ENCODE measurements at places on chromosomes 12 and 14.

DNA sequence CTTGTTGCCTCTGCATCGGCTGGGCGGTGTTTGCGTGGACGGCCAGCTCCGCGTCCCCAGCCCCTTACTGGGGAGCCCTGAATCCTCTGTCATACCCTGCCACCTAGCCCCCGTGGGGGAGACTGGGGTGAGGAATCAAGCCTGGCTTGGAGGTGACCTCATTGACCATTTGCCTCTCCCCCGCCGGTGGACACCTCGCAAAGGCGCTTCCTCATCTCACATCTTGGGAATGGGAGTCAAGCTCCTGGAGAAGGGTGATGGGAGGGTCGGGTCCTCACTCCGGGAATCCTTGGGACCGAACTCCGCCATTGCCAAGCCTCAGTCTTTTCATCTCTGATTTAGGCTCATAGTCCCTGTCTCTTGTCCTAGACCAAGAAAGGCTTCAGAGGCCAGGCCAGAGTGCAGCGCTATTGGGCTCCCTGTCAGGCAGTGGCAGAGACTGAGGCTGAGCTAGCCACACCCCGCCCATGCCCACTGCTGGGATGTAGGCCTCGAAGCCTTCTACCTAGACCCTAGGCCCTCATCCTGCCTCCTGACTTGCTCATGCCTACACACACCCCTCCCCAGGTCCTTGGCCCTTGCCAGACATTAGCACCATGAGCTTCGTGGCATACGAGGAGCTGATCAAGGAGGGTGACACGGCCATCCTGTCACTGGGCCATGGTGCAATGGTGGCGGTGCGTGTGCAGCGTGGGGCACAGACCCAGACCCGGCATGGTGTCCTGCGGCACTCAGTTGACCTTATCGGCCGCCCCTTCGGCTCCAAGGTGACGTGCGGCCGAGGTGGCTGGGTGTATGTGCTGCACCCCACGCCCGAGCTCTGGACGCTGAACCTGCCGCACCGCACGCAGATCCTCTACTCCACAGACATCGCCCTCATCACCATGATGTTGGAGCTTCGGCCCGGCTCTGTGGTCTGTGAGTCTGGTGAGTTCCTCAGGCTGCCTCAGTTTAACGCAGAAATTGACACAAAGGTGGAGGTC lies 678 bp downstream of the TRMT61A start:
- H3K4me1 ChIP-seq = peaks cover 13% of the 10 kb centered on the region
- peak overlapping the region; percentile 96 for H3K4me3 ChIP-seq
- H3K27ac ChIP-seq = peak overlapping the region; percentile 98
- H3K27me3 ChIP-seq = peaks cover 3% of the 10 kb centered on the region
- H3K36me3 ChIP-seq = peaks cover 3% of the 10 kb centered on the region

DNA sequence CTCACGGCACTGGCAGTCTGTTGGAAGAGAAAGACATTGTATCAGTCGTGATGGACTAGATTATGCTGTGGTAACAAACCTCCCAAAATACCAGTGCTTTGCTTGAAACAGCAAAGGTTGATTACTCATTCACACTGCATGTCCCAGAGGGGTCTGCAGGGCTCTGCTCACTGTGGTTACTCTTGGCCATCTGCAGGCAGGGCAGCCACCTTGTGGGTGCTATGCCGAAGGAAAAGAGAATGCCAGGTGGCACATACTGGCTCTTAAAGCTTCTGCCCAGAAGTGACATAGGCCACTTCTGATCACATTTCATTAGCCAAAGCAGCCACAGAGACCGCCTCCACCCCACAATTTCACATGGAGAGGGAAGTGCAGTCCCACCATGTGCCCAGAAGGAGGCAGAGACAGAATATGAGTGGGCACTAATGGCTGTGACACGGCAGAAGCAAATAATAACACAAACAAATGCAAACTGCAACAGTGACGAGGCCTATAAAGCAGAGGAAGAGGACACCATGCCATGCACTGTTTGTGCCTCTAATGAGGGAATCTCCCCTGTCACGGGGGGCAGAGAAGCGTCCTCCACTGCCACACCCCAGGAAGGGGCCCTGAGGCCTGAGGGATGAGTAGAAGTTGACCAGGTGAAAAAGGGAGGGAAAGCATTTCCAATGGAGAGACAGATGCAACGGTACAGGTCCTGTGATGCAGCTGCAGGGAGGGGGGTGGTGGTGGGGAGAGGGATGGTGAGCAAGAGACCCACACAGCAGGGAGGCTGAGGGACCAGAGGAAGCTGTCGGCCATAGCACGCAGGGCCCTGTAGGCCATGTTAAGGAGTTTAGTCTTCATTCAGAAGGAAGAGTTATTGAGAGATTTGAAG lies 51.7 kb upstream of the KICS2 start:
- no peaks in the 10 kb centered on the region for H3K36me3 ChIP-seq
- peaks cover 3% of the 10 kb centered on the region for H3K27me3 ChIP-seq
- H3K27ac ChIP-seq = no peak overlapping the region
- DNase-seq = no peak
- H3K4me1 ChIP-seq = no peaks in the 10 kb centered on the region
- H3K4me3 ChIP-seq = no peak overlapping the region

DNA sequence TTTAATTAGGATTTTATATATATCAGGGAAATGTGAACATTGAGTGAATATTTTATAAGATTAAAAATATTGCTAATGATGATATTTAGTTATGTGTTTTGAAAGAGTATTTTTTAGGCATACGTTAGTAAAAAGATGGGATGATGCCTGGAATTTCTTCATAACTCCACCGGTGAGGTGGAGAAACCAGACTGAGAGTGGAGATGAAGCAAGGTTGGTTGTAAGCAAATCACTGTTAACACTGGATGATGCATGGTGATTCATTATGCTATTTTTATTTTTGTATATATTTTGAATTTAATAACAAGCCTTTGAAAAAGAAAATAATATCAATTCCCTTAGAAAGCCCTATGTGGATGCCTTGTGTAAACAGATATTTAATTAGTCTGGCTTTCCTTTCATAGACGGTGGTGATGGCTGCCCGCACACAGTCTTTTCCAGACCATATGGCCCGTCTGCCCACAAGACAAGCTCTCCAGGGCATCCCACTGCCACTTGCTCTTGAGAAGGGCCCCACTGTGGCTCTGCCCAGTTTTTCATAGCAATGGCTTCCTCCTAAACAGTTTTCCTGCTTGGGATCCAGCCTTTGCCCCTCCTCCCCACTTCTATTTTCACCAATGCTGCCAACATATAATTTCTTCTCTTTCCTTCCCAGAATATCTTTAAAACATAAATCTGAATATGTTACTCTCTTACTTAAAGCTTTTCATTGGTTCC lies 95.4 kb downstream of the HELB start:
- H3K27ac ChIP-seq = no peak overlapping the region
- peaks cover 23% of the 10 kb centered on the region for H3K27me3 ChIP-seq
- no peak for DNase-seq
- no peaks in the 10 kb centered on the region for H3K36me3 ChIP-seq

DNA sequence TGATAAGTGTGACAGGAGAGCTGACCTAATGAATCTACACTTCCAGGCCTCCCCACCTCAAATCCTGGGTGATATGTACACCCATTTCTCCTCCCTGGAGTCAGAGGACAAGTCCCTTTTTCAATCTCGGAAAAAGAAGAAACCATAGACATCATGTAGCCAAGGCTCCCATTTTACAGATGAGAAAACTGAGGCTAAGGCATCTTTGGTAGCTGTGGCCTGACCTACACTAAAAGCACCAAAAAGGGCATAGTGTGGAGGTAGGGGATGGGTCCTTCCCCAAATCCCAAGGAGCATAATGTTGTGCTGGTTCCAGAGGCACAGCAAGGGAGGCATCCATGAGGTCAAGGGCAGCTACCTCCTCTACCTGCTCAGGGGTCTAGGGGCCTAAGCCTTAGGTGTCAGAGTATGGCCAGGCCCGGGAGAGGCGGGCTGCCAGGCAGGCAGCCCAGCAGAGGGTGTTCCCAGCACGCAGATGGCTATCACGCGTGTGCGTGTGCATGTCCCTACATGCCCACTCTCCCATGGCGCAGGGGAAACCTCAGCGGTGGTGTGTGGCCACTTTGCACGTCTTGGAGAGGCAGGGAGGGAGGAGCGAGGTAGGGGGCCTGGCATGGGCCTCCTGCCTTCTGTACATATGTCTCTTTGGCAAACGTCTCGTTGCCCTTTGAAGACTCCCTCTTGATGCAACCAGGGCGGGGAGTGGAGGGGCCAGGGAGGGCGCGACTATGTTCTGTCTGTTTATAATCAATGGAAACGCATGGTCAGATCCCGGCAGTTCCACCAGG lies 2.5 kb downstream of the PGF start:
- no peaks in the 10 kb centered on the region for H3K36me3 ChIP-seq
- no peak overlapping the region for H3K4me3 ChIP-seq
- H3K4me1 ChIP-seq = peaks cover 1% of the 10 kb centered on the region
- H3K27ac ChIP-seq = no peak overlapping the region
- peaks cover 11% of the 10 kb centered on the region for H3K27me3 ChIP-seq
- no peak for DNase-seq

- H3K36me3 ChIP-seq = no peaks in the 10 kb centered on the region
- no peaks in the 10 kb centered on the region for H3K4me1 ChIP-seq
- H3K27ac ChIP-seq = no peak overlapping the region
Observed at GRCh38 chr12:84502907-84503787, 409.5 kb downstream of the SLC6A15 start.

- no peak for DNase-seq
- peaks cover 26% of the 10 kb centered on the region for H3K36me3 ChIP-seq
Observed at GRCh38 chr12:27008081-27008480, 6.1 kb downstream of the TM7SF3 start.

DNA sequence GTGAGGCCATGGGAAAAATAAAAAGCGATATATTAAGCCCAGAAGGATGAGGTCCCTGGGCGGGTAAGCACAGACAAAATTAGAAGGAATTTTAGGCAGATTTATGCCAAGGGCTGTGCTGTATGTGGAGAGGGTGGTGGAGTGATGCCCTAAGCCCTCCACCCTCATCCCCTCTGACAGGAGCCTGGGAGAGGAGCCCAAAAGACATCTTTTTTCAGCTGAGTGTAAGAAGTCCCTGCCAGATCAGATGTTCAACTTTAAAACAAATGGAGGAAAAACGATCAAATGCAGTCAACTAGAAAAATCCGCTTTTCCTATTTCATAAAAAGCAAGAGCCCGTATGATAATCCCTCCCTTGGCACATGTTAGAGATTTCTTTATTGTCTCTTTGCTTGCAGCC lies 47.7 kb upstream of the NRXN3 start:
- no peak for DNase-seq
- no peak overlapping the region for H3K4me3 ChIP-seq
- no peaks in the 10 kb centered on the region for H3K36me3 ChIP-seq
- H3K4me1 ChIP-seq = no peaks in the 10 kb centered on the region

- no peak overlapping the region for H3K4me3 ChIP-seq
- no peaks in the 10 kb centered on the region for H3K27me3 ChIP-seq
- no peak for DNase-seq
- peaks cover 20% of the 10 kb centered on the region for H3K4me1 ChIP-seq
- H3K27ac ChIP-seq = no peak overlapping the region
Observed at GRCh38 chr14:93085911-93086310, 29.8 kb downstream of the ITPK1 start.

- DNase-seq = no peak
- H3K27ac ChIP-seq = no peak overlapping the region
- no peaks in the 10 kb centered on the region for H3K27me3 ChIP-seq
Observed at GRCh38 chr14:25026476-25027137, 23.3 kb downstream of the STXBP6 start.

GRCh38 chr12:30357766-30358490 lies 337.7 kb downstream of the IPO8 start:
- H3K27me3 ChIP-seq = no peaks in the 10 kb centered on the region
- H3K4me1 ChIP-seq = no peaks in the 10 kb centered on the region
- H3K36me3 ChIP-seq = no peaks in the 10 kb centered on the region

DNA sequence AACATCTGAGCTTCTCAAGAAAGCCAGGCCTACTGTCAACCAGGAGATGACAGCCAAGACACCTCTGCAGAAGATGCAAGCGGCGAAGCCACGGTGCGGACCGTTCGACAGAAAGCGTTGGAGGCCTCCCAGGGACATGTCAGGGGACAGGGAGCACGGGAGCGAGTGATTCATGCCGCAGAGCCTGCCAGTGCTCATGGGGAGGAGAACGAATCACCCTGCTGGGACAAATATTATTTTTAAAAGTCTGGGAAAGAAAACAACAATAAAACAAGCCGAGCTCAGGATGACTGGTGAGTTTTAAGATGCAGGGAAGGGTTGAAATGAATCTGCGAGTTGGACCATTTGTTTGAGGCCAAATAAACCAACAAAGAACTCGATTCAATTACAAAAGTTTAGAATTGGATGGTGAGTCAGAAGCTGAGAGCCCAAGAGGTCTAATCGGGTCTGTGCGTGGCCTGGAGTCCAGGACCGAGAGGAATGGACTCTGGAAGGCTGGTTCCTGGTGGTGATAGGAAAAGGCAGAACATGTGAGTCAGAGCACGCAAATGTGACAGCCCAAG lies 91.0 kb downstream of the RBM19 start:
- H3K36me3 ChIP-seq = no peaks in the 10 kb centered on the region
- DNase-seq = no peak
- no peaks in the 10 kb centered on the region for H3K4me1 ChIP-seq
- H3K4me3 ChIP-seq = no peak overlapping the region
- no peaks in the 10 kb centered on the region for H3K27me3 ChIP-seq

- no peak overlapping the region for H3K4me3 ChIP-seq
- peak overlapping the region; percentile 81 for H3K27ac ChIP-seq
- H3K27me3 ChIP-seq = no peaks in the 10 kb centered on the region
Observed at GRCh38 chr12:110591451-110592051, 8.4 kb upstream of the PPTC7 start.

DNA sequence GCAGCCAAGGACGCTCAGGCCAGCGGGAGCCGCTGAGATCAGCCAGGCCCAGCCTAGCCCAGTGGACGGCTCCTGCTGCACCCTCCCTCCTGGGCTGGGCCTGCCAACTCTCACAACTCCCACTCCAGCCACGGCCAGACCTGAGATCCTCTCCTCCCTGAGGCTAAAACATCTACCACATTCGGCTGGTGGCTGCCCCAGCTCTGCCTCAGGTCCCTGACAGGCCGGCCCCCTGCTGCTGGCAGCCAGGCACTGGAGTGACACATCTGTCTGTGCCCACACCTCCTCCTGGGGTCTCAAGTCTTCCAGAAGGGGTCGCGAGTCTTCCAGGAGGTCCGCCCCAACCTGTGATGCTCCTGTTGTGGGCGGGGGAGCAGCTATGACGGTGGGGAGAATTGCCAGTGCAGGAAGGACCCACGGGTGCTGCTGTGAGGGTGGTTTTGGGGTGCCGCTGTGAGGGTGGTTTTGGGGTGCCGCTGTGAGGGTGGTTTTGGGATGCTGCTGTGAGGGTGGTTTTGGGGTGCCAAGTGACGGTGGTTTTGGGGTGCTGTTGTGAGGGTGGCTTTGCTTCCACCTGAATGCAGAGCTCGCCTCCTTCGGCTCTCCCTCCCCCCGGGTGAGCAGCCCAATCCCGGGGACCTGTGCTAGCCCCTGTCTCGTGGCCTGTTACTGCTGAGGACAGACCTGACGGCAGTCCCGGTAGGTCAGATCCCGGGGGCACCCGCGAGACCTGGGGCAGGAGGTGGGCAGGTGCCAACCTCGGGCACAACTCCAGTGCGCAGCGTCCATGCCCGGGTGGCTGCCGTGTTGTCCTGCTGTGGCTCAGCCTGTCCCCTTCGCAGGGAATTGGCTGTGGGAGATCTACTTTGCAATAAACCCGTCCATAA lies 27.5 kb upstream of the C14orf180 start:
- H3K4me3 ChIP-seq = no peak overlapping the region
- no peak for DNase-seq
- H3K4me1 ChIP-seq = no peaks in the 10 kb centered on the region
- no peaks in the 10 kb centered on the region for H3K36me3 ChIP-seq
- no peak overlapping the region for H3K27ac ChIP-seq

All from T-helper 2 cell treated with Interferon-gamma antibody and Interleukin-4, amounts not matched to agents 5 μg/mL and 100 μg/mL, for 36 hours (primary cell).